ENCODE measurements at places on chromosomes 7 and 10.

GRCh38 chr7:121603886-121604285 lies 207.8 kb upstream of the FAM3C start:
- no peak for DNase-seq

- no peak for DNase-seq
These were observed 14.9 kb downstream of the DYDC2 start for GRCh38 chr10:80371467-80371866.

- no peak for DNase-seq
These were observed 105.6 kb downstream of the NSUN6 start for GRCh38 chr10:18545621-18546305.

- DNase-seq = peak; percentile 41
These were observed 503.3 kb downstream of the TCERG1L start for GRCh38 chr10:130808243-130808642.

DNA sequence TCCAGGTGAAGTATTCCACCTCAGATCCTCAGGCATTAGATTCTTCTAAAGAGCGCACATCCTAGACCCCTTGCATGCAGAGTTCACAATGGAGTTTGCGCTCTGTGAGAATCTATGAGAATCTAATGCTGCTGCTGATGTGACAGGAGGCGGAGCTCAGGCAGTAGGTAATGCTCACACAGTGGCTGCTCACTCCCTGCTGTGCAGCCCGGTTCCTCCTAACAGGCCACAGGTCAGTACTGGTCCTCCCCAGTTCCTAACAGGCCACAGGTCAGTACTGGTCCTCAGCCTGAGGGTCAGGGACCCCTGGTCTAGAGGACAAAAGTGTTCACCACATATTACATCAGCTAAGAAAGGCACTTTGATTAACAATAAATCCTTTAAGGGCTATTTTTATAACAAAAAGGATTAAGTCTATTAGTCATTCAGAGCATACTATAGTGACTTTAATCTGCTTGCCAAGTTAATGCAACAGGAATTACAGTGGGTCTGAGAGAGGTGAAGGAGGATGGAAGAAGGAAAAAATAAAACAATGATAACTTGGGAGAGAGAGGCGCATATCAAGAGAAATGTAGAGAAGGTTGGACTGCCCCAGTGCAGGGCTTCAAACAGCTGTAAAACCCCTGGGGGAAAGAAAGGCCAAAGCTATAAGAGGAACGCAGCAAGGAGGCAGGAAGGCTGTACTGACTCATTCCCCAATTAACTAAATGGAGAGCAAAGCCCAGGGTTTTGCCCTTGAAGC lies 49.2 kb downstream of the CUL2 start:
- no peak for DNase-seq

DNA sequence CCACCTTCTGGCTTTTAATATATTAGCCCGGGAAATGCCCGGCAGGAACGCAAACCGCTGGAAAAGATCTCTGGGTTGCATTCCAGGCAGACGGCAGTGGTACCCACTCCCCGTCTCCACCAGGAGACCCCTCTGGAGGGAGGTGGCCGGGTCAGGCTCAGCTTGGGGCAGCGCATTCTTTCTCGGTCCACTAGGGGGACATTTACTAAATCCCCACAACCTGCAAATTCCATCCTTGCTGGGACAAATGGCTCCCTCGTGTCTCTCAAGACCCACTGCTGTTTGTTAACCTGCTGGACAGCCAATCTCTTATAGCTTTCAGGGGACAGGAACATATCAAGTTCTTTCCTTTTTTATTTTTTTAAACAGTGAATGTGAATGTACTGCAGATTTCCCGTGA lies 45.8 kb upstream of the CARD11 start:
- no peak for DNase-seq

DNA sequence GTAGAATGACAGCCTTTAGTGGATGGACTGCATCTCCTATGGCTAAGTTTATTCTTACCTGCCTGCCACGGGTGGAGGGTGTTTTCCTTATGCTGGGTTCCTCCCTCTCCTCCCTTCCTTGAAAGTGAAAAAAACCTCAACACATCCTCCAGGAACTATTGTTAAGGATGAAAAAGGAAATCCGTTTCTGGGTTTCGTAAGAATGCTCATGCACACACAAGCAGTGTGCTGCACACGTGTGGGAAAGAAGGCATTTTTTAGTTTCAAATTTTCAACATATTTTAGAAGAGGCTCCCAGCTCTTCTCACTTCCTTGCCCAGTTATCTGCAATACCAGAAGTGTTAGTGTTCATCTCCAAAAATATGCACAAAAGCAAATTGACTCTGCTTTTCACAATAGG lies 90.6 kb downstream of the FAM171A1 start:
- DNase-seq = no peak

- DNase-seq = no peak
These were observed 67.8 kb downstream of the RELN start for GRCh38 chr7:103921692-103922091.

- DNase-seq = no peak
These were observed 27.5 kb upstream of the C10orf53 start for GRCh38 chr10:49651917-49652316.

DNA sequence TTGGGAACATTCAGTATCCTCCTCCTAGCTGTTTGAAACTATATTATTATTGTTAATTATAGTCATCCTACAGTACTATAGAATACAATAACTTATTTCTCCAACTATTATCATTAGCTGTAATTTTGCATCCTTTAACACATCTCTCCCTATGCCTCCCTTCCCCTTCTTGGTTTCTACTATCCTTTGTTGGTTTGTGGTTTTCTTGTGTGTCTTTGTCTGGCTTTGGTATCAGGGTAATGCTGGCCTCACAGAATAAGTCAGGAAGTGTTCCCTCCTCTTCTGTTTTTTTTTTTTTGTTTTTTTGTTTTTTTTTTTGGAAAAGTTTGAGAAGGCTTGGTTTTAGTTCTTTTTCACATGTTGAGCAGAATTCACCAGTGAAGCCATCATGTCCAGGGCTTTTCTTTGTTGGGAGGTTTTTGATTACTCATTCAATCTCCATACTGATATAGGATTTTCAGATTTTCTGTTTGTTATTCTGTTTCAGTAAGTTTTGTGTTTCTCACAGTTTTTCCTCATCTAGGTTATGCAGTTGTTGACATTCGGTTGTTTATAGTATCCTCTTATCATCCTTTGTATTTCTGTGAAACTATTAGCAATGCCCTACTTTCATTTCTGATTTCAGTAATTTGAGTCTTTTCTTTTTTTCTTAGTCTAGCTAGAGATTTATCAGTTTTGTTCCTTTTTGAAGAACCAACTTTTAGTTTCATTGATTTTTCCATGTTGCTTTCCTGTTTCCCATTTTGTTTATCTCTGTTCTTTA lies 21.6 kb downstream of the C1GALT1 start:
- no peak for DNase-seq

GRCh38 chr10:58588673-58589265 lies 76.1 kb downstream of the BICC1 start:
- peak; percentile 79 for DNase-seq

- peak; percentile 85 for DNase-seq
These were observed 822 bp downstream of the SHOC2 start for GRCh38 chr10:110919971-110920881.

DNA sequence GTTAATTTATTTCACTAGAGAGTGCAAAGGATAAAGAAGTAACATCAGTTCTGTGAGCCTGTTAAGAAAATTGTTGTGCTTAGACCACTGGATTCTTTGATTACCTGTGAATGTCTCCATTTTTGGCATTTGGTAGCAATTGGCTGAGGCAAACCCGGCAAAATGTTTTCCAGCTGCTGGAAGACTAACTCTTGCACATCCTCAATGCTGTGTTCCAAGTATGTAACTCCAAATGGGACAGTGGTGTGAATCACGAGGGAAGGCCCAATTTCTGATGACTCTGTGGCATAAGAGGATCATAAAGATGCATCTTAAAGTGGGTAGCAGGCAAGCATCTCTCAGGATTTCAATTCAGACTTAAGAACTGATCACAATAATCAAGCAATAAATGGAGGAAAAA lies 268.8 kb downstream of the RNLS start:
- DNase-seq = no peak

- DNase-seq = no peak
These were observed 310.4 kb upstream of the IMMP2L start for GRCh38 chr7:111872450-111873325.

GRCh38 chr10:7520507-7521485 lies 110.0 kb upstream of the SFMBT2 start:
- DNase-seq = no peak

- no peak for DNase-seq
These were observed 56.6 kb downstream of the TAF3 start for GRCh38 chr10:7874864-7875263.

GRCh38 chr10:124572751-124573150 lies 111.1 kb downstream of the LHPP start:
- peak; percentile 32 for DNase-seq

GRCh38 chr7:101976411-101976810 lies 159.0 kb downstream of the CUX1 start:
- no peak for DNase-seq

GRCh38 chr7:16367115-16367514 lies 54.2 kb downstream of the CRPPA start:
- no peak for DNase-seq

GRCh38 chr10:114352653-114353298 lies 51.5 kb downstream of the AFAP1L2 start:
- DNase-seq = no peak

GRCh38 chr7:127794136-127794535 lies 142.1 kb downstream of the SND1 start:
- DNase-seq = no peak

- no peak for DNase-seq
These were observed 45.6 kb downstream of the GPR141 start for GRCh38 chr7:37729181-37729580.

DNA sequence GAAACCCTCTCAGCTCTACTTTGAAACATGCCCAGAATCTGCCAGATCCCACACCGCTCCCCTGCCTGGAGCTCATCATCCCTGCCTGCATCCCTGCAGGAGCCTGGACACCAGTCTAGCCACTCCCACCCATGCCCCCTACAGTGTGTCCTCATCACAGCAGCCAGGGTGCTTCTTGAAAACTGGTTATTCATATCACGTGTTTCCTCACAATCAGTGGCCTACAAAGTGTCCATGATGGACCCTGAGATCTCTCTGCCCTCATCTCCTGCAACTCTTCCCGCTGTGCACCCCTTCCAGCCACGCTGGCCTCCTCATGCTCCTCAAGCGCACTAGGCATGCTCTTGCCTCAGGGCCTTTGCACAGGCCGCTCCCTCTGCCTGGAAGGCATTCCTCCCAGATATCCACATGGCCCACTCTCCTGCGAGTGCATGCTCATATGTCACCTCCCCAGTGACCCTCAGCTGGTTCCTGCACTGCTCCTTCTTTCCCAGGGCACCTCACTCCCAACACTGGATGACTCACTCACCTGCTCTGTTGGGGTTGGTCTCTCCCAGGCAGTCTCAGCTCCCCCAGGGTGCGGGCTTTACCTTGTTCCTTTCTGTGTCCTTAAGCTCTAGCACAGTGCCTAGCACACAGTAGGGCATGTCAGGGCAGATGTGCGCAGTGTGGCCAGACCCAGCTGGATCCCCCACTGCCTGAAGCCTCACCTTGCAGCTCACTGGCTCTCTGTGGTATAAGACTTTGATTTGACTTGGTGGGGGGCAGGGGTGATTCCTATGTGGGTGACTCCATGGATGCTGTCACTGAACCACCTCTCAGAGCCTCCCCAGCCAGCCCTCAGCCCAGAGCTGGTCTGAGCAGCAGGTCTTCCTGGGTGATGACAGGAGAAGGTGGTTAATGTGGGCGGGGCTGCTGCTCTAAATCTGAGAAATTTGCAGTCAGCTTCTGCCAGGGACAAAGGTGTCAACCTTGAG lies 37.3 kb downstream of the CDH23 start:
- peak; percentile 42 for DNase-seq

DNA sequence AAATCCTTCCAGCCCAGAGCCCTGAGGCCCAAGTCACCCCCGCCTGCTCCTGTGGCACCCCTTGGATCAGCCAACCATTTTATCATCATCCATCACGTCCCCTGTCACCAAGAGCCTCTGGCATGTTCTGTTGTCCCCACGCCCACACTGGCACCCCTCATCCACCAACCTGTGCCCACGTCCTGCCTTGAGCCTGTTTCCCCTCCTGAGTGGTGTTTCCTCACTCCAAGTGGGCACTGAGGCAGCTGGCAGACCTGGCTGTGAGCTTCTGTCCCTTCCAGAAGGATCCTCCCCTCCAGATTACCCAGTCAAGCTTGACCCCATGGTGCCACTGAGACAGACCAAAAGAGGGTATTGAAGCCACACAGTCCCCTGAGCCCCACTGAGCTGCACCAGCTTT lies 71.4 kb upstream of the ANTXRL start:
- peak; percentile 37 for DNase-seq

DNA sequence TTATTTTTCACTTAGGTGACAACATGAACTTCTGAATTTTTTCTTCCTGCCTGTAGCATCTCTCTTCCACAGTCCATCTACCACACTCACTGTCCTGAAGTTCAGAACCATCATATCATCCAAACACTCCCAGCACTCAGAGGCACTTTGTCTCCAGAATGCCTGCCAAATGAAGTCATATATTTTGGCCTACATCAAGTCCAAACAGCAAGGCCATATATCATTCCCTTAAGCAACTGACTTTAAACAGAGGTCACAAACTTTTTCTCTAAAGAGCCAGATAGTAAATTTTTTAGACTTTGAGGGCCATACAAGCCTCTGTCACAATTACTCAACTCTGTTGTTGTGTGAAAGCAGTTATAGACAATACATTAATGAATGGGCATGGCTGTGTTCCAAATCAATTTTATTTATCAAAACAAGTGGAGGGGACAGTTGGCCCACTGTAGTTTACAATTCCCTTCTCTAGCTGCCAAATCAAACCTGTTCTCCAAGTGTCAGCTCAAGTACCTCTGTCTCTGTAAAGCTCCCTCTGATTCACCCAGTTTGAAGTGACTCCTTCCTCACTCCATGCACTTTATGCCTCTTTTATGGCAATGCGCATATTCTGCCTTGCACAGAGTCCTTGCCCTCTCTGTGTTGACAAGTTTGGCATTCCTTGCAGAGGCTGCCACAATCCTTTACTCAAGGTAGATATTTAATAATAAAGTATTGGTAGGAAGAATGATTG lies 305.7 kb downstream of the FZD1 start:
- no peak for DNase-seq

DNA sequence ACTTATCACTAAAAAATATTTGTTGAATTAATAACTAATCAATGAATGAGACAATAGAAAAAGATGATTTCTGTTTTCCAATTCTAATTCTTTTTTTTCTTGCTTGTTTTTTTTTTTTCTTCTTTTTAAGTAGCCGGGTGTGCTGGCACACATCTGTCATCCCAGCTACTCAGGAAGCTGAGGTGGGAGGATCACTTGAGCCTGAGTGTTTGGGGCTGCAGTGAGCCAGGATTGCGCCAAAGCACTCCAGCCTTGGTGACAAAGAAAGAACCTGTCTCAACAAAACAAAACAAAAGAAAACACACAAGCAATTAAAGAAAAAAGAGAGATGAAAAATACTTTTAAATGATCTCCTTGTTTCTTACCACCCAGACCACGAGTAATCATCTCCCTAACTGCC lies 1109.3 kb downstream of the REEP3 start:
- DNase-seq = no peak

DNA sequence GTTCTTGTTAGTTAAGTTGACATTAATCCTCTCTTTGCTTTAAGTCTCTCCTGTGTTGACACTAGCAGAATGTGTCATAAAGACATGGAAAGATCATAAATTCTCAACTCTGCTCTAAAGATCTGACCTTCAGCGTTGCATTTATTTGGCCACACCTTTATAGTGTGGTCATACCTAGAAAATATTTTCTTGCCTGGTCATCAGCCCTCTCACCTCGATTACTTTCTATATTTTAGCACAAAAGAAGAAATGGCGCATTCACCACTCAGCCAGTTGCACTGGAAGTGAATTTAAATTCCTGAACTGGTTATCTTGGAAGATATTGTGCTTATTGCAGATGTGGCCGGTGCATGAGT lies 96.7 kb upstream of the PDCD4 start:
- no peak for DNase-seq
